ENCODE measurements at places on chromosomes 2 and 18.

DNA sequence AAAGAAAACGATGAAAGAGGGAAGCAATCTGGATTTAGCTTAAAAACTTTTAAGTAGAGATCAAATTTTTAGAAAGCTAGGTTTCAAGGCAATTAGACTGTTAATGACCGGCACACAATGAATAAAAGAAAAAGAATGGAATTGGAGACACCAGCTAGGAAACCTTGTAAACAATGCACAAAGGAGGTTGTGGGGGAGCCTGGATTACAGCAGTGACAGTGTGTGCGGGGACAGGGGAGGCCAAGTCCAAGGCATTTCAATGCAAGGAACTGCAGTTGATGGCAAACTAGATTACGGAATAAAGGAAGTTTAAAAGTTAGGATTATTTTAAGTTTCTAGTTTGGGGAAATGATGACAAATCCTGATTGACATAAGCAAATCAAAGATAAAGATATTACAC is 74.5 kb downstream of the DTNB start:
- no peak for DNase-seq

DNA sequence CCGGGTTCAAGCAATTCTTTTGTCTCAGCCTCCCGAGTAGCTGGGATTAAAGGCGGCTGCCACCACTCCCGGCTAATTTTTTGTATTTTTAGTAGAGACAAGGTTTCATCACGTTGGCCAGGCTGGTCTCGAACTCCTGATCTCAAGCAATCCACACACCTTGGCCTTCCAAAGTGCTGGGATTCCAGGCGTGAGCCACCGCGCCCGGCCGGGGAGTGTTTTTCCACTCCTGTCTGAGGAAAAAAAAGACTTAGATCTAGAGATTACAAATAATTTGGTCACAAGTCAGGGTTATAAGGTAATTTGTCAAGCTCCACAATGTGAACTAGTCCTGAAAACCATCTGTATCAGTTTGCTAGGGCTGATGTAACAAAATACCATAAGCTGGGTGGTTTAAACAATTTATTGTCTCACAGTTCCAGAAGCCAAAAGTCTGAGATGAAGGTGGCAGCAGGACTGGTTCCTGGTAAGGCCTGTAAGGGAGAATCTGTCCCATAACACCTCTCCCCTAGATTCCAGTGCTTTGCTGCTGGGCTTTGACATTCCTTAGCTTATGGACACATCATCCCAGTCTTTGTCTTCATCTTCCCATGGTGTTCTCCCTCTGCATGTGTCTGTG is 40.7 kb upstream of the SP3 start:
- DNase-seq = no peak

DNA sequence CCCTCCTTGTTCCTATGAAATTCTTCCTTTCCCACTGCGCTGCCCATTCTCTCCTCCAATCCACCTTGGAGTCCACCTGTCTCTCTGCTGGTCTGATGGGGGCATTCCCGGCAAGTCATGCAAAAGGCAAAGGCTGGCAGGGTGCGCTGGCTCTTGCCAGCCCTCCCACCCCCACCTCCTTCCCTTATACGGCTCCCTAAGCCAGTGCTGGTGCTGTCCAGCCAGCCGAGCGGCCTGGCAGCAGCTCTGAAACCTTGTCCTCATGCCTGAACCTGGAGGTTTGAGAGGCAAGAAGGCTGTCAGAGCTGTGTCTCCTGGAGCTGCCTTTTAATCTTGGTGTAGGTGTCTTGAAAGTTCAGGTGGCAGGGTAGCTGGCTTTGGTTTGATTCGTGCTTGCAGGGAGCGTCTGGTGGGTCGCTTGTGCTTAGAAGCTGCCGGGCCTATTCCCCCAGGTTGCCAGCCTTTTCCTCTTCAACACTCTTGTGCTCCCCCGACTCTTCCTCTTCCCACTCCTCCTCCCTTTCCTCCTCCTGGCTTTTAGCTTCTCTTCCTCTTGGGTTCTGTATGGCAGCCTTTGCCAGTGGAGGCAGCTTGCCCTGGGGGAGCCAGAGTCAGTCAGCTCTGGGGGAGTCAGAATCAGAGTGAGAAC is 748 bp downstream of the LIPG start:
- DNase-seq = no peak

- peak; percentile 18 for DNase-seq
These were observed 138.7 kb downstream of the RAB3GAP1 start for GRCh38 chr2:135190799-135191198.

- no peak for DNase-seq
These were observed 1310.8 kb upstream of the SLC39A10 start for GRCh38 chr2:194346193-194346592.

DNA sequence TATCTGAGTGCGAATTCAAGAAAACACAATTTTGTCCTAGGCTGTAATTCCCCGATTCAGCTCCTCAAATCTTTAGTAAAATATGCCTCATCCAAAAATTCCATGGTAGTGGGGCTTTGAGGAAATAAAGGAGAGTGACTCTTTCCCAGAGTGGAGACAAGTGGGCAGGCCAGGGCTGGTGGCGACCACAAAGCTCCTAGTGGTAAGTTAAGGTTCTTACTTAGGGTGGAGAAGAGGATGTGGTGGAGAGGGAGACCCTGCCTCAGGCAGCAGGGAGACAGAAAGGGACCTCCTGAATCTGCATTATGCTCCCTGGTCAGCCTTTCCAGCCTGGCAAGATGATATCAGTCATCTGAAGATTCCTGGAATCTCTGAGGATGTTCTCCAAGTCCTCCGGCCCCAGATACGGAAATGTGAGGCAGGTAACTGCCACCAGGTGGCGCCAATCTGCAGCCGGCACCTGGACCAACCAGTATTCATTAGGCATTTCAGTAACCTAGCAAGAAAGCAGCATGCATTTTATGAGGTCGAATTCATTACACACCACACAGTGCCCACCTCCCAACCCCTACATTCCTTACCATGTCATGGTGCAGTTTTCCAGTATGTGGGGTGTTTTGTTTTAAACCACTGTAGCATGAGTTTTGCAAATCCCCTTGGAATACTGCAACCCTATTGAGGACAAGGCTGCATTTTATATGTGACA is 106.4 kb downstream of the POLE4 start:
- DNase-seq = peak; percentile 42
